ENCODE measurements at places on chromosomes 13 and 19.

DNA sequence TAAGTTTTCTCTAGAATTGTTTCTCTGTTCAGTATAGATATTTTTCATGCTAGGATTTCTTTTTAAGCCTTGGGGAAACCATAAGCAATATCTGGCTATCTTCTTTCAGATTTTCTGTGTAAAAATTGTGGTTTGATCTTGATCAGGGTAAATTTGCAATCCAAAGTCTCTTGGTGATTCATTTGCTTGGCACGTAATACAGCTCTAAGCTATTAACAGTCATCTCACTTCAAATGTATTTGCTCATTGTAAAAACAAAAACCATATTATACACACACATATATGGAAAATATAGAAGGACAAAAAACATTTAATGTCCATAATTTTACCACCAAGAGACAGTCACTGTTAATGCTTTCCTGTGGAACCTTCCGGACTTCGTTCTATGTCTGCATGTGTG, 191.0 kb downstream of the SHISA2 start:
- DNase-seq: no peak

DNA sequence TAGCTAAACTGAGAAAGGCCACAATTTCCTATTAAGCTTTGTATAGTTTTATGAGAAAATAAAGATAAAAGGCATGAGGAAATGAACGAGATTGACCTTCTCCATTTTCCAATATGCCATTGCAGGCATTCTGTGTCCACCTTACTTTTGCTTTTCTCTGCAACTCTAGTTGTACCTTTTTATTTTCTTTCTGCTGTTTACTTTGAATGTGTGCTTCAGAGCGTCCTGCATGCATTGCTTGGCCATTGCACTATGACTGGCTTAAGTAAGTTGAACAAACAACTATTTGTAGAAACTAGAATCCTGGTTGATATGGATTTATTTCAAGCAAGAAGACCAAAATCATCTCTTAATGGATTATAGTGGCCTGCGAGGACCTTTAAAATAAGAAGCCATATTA, 510.3 kb downstream of the GPC6 start:
- DNase-seq: no peak

GRCh38 chr13:31174018-31174417, 12.3 kb upstream of the HSPH1 start:
- no peak for DNase-seq

- no peak for DNase-seq
These were observed 1732.9 kb downstream of the PCDH9 start for GRCh38 chr13:65497265-65497664.

GRCh38 chr19:58529405-58529804, 9.8 kb upstream of the ZBTB45 start:
- DNase-seq: no peak

DNA sequence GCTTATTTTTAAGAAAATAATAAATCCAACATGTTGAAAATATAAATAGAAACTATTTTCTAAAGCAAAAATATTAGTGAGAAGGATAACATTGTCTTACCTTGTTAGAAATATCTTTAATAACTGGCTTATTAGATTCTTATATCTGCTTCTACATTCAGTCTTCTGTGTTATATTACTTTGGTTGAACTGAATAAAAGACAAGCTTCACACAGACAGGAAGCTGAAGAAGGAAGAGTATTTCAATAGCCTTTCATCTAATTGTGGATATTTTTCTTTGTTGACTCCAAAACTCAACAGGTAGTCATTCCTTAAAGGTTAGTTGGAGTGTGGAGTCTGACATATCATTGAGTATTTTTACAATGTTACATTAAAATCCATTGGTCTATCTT, 10.9 kb downstream of the SETDB2 start:
- DNase-seq: no peak

DNA sequence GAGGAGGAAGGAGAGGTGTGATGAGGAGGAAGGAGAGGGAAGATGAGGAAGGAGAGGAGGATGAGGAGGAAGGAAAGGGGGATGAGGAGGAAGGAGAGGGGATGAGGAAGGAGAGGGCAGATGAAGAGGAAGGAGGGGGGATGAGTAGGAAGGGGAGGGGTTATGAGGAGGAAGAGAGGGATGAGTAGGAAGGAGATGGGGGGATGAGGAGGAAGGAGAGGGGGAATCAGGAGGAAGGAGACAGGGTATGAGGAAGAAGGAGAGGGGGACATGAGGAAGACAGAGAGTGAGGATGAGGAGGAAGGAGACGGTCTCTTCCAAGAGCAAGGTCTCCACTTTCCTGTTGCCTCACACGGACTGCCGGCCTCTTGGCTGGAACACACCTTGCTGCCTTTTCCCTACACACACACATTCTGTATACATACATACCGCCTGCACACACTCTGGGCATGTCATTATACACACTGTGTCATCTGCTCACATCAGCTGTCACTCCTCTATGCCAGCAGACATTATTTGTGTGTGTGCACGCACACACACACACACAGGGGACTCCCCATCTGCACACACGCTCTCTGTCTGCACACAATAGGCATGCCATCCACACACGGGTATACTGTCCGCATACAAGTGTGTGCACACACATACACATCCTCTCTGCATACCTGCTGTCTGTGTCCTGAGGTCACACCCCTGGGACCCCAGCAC, 11.1 kb upstream of the VSTM2B start:
- peak; percentile 64 for DNase-seq

All from NCI-H1694 treated with DMSO at 0.1 percent for 48 hours (cell line).